GM23248 (cell line): ENCODE measurements at places on chromosomes 3 and 15.

- peak; percentile 43 for DNase-seq
Observed at GRCh38 chr15:52193791-52194190, 2.6 kb upstream of the GNB5 start.

GRCh38 chr3:137738710-137739109, 25.4 kb upstream of the SOX14 start:
- DNase-seq: no peak

DNA sequence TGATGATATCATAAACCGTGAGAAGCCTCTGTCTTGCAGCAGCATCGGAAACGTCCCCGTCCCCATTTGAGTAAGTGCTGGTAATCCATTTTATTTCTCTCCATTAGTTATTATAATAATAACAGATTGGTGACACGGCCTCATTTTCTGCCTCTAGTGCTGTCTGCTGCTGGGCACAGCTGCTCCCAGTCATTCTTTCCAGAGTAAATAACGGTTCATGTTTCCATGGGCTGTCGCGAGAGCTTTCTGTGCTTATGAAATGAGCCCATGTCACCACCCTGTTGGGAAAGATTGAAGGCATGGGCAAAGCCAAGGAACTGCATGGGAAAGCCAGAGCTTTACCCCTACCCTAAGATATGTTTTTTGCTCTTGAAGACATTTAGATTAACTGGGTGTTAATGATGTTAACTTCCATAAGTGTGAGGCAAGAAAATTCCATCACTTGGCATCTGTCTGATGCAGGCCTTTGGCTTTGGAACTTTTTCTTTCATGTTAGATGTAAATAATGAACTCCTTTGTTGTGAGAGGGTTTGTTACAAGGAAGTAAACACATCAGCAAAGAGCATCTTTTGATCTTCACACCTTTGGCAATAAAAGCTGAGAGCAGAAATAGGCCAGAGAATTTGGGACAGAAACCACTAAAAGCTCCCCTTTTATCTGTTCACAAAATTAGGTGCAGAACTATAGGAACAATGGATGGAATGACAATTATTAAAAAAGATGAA, 141.8 kb downstream of the FILIP1L start:
- no peak for DNase-seq

DNA sequence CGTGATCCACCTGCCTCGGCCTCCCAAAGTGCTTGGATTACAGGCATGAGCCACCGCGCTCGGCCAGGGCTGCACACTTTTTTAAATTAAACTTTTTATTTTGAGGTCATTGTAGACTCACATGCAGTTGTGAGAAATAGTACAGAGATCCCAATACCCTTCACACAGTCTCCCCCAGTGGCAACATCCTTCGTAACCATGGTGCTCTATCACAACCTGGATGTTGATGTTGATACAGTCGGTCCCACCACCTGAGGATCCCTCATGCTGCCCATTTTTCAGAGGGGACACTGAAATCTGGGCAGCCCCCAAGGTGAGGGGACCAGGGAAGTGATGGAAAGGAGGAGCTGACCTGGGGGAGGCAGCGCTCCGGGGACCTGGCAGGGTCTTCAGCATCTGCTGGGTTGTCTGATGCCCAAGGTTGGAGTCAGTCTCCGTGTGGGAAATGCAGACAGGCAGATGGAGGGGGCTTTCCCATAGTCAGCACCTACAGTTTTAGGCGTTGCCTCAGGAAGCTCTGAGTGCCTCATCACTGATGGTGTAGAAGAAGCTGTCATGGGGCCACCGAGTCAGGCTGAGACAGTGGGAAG, 17.1 kb downstream of the FAH start:
- DNase-seq: no peak

DNA sequence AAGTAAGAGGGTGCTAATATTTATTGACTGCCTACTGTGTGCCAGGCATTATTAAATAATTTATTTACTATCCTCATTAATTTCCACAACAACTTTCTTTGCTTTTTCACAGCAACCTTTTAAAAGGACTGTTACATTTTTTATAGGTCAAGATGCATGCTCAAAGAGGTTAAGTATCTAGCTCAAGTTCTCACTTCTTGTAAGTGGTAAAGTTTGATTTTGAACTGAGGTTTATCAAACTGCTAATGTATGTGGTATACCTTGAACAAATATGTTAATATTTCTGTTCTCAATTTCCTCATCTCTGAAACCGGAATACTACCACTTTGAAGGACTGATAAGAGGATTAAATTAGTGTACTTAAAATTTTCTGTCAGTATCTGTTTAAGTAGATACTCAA, 183.3 kb downstream of the AKAP13 start:
- DNase-seq: no peak

DNA sequence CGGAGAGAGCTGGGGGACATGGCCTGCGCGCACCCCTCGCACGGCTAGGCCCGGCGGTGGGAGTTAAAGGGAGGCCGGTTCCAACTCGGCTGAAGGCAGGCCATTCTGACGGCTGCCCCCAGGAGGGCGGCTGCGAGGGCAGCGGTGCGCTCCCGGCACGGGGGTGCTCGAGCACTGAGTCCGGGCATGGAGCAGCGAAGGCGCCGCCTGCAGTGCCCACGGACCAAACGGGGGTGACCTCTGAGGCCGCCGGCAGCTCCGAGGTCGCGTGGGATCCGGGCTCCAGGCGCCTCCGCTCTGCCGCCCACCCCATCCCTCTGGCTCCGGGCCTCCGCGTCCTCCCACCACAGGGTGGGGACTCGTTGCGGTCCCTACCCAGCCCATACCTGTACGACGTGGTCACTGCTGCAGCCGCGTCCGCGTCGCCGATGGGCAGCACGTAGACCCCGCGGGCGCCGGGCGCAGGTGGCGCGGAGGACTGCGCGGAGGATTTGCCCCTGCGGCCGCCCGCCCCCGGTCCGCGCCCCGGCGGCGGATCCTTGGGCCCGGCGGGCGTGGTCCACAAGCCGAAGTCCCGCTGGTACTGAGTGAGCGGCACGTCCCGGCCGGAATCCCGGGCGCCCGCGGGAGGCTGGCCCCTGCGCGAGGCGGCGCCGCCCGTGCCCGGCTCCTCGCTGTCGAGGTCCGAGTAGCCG, 469 bp downstream of the MAP6D1 start:
- peak; percentile 41 for DNase-seq

GRCh38 chr3:192848371-192849233, 69.1 kb downstream of the MB21D2 start:
- no peak for DNase-seq

DNA sequence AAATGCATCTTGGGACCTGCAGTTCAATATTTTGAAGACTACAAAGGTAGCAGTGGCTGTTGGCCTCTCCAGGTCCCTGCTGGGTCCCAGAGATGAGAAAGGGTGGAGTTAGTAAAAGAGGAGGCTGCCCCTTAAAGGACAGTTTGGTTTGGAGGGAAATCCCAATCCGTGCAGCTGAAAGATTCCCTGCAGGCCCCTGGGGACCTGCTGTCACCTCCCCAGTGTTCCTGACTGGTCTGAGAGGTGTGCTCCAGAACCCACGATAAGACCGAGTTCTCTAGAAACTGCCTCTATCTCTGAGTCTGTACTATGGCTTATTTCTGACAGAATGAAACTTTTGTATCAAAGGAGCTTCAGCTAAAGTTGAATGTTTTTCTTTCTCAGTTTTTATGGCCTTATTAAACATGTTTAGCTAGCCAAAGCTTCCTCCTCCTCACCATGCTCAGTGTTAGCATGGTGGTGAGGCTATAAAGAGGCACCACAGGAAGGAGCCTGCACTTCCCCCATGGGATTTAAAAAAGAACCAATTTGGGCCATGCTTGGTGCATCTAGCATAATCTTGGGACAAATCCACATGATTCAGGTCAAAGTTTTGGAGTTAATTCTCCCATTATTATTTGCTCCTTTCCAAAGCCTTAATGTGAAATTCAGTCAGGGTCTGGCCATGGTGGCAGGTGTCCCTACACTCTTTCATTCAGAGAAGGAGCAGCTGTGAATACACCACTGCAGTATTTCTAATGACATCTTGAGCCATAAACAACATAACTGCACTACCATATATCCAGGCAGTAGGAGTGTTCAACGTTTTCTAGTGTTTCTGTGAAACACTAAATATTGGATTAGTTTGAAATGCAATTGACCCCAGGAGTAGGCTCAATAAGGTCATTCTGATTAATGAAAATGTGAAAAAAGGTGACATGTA, 74.4 kb downstream of the ATP1B3 start:
- no peak for DNase-seq

GRCh38 chr3:172700256-172700655, 10.6 kb downstream of the NCEH1 start:
- no peak for DNase-seq

DNA sequence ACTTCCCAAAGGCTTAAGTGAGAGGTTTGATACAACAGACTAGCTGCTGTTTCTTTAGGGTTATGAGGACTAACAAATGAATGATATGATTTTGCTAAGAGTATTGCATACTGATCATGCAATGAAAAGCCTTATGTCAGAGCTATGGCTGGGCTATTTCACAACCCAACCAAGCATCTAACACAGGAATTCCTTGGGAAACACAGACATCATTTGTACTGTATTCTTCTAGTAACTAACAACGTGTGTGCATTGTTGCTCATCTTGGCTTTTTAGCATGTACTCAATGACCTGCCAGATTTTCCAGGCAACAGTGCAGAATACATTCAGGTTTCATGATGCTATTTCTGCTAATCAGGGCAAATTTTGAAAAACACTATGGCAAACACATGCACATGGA, 19.3 kb downstream of the PDZRN3 start:
- peak; percentile 93 for DNase-seq

GRCh38 chr15:89870006-89870405, 23.8 kb downstream of the AP3S2 start:
- no peak for DNase-seq

- peak; percentile 56 for DNase-seq
Observed at GRCh38 chr3:159620281-159620680, 368.4 kb upstream of the IL12A start.

- no peak for DNase-seq
Observed at GRCh38 chr3:154071146-154071545, 50.0 kb upstream of the ARHGEF26 start.

- no peak for DNase-seq
Observed at GRCh38 chr3:128470134-128470899, 3.6 kb upstream of the DNAJB8 start.

DNA sequence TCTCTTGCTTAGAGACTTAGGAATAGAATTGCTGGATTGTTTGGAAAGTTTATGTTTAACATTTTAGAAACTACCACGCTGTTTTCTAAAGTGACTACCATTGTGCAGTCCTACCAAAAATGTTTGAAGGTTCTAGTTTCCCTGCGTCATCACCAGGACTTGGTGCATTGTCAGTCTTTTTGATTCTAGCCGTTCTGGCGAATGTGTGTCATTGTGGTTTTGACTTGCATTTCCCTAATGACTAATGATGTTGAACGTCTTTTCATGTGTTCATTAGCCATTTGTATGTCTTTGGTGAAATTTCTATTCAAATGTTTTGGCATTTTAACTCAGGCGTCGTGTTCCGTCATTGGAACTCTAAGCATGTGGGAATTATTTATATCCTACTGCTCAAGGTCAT, 58.0 kb downstream of the CHD2 start:
- DNase-seq: peak; percentile 60

- DNase-seq: peak; percentile 48
Observed at GRCh38 chr3:43503067-43503728, 118.6 kb downstream of the ANO10 start.

DNA sequence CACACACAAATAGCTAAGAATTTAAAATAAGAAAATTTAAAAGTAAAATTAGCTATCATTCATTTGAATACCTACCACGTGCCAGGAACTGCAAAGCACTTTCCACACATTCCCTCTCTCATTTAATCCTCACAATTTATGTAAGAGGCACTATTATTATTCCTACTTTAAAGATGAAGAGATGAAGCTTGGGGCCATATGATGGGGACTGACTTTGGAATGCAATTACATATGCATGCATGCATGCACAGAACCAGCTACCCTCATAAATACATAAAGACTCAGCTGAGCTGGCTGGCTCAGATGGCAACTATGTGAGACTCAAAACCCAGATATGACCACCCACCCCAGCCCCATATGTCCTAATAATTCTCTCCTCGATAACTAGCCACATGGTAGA, 31.7 kb upstream of the THUMPD3 start:
- no peak for DNase-seq

DNA sequence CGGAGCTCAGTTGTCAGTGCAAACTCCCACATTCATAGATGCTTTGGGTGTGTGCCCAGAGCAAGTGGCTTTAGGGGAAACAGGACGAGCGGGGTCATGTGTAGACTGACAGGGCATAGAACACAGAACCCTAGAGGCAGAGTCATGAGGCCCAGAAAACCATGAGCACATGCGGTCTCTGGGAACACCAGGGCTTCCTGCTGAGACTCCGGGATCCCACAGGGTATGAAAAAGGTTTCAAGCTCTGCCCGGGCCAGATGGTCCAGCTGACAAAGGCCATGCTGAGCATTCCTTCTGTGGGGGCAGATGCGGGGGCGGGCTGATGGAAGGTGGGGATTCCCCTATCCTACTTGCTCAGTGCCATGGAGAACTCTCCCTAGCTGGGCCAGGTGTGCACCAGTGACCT, 44.8 kb downstream of the ROPN1B start:
- no peak for DNase-seq

GRCh38 chr15:75126864-75127580, 74.7 kb upstream of the C15orf39 start:
- DNase-seq: no peak

DNA sequence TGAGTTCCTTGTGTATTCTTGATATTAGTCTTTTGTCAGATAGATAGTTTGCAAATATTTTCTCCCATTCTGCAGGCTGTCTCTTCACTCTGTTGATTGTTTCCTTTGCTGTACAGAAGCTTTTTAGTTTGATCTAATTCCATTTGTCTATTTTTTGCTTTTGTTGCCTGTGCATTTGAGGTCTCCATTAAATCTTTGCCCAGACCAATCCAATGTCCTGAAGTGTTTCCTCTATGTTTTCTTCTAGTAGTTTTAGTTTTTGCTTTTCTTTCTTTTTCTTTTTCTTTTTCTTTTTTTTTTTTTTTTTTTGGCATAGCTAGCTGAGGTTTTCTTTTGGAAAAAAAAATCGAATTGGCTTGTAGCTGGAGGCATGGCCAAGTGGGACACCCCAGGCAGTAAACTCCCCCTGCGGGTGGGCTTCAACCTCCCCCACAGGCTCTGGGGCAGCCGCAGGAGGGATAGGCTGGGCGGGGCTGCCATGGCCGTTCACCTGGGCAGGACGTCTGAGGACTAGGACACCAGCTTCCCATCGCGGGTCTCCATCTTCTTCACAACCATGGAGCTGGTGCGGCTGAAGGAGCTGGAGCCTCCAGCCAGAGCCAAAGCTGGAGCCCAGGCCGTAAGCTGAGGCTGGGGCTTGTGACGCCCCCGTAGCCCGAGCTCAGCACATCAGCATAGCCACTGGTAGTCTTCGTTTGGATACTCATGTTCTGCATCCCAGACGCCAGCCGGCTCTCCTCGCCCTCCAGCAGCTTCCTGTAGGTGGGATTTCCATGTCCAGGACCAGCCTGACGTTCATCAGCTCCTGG, 16.2 kb upstream of the PSTPIP1 start:
- DNase-seq: no peak

- peak; percentile 39 for DNase-seq
Observed at GRCh38 chr15:101637516-101637915, 14.7 kb downstream of the TM2D3 start.

DNA sequence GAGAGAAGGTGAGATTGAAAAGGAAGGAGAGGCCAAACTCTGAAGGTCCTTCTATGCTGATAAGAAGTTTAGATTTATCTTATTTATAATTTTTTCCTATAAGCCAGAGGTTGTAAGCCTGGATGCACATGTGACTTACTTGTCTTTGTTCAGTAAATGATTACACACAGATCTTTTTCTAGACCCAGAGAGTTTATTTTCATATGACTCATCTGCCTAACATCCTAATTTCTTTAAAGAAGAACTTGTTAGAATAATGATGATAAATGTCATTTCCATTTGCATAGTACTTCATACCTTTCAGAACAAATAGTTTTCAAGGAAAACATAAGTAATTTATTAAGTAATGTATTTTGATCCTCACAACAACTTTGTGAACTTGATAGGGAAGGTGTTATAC, 434.8 kb upstream of the DPH6 start:
- DNase-seq: peak; percentile 36
